Posterior cingulate gyrus (tissue), 11 donors: ENCODE measurements at places on chromosomes 1 and 21.

DNA sequence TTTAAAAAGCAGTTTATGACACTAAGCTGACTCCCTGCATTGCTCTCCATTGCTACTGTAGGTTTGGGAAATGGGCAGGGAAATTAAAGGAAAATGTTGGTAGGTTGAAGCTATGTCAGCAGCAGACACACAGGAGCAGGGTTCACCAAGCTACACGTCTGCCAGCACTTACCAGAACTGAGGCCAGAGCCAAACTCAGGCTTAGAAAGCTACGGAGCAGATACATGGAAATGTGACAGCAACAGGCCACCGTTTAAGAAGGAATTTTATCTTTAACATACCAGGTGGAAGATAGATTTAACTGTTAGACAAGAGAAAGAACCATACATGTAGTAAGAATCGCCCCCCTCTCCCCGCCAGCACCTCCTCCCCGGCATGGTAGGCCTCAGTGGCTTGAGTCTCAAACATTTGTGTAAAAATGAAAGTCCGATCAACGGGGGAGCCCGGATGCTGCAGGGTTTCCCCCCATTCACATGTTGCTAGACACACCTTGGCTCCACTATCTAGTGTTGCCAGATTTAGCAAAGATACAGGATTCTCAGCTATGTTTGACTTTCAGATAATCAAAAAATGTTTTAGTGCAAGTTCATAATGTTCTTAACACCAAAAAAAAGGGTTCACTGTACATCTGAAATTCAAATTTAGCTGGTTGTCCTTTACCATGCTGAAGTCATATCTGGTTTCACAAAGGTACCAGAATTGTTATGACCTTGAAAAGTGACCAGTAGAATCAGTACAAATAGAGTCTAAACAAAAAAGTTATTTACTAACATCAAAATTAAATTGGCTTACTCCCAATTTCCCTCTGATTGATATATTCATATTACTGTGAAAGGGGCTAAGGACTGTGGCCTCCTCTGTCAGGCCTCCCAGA is 6.7 kb downstream of the OR2T11 start:
- no peak for DNase-seq

DNA sequence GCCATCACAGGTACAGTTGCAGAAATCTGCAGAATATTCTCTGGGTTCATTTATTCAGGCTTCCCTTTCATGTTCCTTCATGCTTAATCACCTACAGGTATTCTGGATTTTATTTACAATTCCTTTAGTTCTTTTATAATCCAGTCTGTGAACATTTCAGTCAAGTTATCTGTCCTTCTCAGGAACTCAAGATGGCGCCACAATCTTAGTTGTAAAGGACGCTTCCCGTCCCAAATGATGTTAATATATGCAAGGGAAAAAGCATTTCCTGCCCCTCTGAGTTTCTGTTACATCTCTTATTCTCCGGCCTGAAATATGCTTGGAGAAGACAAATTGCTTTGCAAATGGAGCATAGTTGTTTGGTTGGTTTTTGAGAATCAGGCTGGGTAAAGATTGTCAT is 19.3 kb downstream of the F3 start:
- DNase-seq = no peak

DNA sequence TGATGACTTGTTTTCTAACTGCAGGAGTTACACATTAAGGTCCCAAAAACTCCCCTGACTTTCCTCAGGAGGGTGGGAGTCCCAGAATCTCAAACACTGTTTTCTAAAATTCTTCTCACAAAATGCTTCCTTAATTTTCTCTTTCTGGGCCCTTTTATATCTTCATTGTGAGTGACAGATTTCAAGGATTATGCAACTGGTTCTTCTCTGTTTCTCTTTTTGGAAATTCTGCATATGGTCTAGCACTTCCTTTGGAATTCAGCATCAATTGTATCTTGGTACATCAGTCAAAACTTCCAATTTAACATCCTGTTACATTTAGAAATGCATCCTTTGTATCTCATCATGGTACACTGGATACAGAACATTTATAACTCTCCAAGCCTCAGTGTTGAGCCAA is 59.7 kb downstream of the LMO4 start:
- no peak for DNase-seq

DNA sequence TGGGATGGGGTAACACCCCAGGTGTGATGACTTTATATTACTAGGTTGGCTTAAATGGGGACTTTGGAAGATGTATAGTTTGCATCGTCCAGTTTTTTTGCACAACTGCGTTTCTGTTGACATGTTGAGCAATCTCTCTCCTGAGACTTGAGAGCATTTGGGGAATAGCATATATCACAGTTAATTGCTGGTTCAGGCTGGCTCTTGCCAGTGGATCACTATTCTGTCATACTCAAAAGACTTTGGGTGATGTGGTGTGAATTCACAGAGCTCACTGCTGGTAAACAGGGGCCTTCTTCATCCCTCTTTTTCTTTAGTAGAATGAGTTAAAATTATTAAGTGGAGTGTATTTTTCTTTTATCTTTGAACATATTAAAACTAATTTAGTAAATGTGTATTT is 44.3 kb downstream of the LHX9 start:
- no peak for DNase-seq

DNA sequence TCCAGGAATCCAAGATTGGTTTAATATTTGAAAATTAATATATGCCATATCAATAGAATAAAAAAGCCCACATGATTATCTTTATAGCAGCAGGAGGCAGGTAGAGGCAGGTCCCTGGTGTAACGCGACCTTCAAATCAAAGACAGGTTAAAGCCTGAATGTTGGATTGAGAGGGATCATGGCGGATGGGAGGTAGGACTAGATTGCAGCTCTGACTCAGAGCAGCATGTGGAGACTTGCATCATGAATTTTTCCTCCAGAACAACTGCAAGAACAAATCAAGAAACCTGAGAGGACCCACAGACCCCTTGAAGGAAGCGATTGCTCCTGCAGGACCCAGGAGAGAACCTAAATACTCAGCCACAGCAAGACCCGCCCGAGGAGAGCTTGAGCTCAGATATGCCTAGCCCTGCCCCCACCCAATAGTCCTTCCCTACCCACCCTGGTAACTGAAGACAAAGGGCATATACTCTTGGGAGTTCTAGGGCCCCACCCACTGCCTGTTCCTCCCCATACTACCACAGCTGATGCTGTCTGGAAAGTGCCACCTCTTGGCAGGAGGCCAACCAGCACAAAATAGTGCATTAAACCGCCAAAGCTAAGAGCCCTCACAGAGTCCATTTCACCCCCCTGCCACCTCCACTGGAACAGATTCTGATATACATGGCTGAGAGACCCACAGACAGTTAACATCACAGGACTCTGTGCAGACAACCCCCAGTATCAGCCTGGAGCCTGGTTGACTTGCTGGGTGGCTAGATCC is 19.5 kb downstream of the S100B start:
- DNase-seq = no peak

DNA sequence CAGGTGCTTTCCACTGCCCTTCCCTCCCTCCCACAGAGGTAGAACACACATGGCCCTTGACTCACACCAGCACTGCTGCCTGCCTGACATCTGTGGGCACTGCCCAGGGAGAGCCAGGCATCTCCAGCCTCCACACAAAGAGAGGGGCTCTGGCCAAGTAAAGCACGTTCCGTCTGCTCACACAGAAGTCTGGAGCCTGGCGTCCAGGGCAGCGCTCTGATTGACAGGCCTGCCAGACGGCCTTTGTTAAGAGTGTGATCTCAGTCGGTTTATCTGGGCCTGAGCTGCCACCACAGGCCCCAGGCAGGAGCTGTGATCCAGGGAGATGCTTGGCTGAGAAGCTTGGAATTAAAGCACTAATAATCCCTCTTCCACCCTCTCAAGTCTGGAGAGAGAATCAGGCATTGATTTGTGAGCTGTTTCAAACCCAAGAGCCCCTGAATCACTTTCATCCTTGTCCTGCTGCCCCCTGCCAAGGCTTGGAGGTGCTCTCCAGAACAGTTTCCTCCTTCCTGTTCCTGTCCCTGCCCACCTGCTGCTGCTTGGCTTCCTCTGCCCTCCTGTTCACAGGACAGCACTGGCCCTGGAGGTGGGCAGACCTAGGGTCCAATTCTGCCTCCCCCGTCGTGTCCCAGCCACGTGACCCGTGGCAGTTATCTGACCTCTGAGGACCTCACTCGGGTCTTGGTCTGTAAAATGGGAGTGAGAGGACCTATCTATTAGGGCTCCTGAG is 3.7 kb downstream of the DMRTB1 start:
- no peak for DNase-seq

GRCh38 chr1:114660238-114660637 is 9.6 kb downstream of the DENND2C start:
- DNase-seq = no peak

GRCh38 chr1:43427941-43428340 is 25.8 kb downstream of the HYI start:
- no peak for DNase-seq

DNA sequence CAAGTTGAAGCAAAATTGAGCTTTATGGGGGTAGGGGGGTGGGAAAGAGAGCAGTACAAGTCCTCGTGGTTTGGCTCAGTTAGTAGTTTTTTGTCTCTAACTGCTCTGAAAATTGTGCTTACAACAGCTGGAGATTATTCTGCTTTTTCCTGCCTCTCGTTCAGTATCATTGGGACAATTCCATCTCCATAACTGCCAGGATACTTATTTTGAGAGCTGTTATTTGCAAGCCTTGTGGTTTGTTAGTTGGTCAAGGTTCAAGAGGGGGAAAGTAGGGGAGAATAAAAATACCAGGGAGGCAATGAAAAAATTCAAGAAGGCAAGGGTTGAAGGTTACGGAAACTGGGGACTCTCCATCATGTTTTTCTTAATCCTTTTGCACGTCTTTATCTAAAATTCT is 811.8 kb upstream of the ADGRL2 start:
- DNase-seq = no peak
